ENCODE measurements at places on chromosomes 16 and 17.

- no peak for DNase-seq
These were observed 120.2 kb upstream of the HAS3 start for GRCh38 chr16:68985268-68985667.

GRCh38 chr17:881778-882177, 97.8 kb downstream of the NXN start:
- no peak for DNase-seq

DNA sequence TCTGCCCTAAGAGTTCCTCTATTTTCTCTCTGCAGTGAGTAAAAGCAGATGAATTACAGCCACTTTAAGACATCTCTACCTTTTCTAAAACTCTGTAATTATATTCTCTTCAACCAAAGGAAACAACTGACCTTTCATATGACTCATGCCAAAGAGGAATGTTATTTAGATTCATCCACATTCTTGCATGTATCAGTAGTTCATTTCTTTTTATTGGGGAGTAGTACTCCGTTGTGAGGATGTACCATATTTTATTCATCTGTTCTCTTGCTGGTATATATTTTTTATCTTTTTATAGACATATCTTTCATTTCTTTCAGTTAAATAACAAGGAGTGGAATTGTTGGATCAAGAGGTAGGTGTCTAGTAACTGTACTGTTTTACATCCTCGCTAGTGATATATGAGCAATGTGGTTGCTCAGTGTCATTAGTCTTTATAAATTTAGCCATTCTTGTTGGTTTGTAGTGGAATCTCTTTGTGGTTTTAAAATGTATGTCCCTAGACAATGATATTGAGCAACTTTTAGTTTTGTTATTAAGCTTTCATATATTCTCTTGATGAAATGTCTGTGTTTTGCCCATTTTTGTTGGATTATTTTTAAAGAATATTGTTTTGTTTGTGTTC, 7.8 kb upstream of the MYH8 start:
- DNase-seq: no peak

DNA sequence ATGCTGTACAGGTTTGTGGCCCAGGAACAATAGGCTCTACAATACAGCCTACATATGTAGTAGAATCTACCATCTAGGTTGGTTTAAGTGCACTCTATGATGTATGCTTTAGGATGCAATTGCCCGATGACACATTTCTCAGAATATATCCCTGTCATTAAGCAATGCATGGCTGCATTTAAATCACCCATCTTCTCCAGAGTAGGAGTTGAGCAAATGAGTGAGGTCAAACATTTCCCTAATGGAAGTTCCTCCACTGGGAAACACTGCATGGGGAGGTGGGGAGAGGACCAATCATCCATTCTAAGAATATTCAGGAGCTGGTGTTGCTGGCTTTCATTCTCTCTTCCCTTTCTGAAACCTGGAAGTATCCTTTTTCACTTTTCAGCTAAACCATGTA, 2.0 kb upstream of the PCTP start:
- no peak for DNase-seq

GRCh38 chr17:63631062-63631461, 8.8 kb downstream of the MAP3K3 start:
- DNase-seq: no peak

GRCh38 chr16:88867581-88868246, 1.3 kb upstream of the PABPN1L start:
- DNase-seq: no peak

DNA sequence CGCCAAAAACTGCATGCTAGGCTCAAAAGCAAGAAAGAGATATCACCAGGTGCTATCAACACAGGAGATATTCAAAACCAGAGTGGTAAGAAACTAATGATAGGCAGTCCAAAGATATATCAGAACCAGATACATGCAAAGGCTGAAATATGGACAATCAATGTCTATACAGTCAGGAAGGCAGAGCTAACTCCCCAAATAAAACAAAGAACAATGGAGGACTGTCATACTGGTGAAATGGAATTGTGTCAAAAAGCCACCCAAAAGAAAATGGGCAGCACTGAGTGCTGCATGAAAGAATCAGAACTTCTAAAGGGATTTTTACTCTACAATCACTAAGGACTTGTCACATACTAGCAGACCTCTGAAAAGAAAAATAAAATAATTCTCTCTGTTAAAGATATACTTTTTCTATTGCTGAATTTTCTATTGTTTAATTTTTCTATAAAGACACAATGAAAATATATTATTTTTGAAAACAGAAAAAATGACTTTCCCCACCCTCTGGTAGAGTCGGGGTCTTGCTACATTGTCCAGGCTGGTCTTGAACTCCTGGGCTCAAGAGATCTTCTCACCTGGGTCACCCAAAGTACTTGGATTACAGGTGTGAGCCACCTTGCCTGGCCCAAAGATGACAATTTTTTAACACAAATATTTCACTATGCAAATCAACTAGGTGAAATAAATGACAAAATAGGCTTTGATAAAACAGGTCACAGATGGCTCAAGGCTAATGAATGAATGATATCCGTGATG, 98.2 kb downstream of the USP32 start:
- no peak for DNase-seq

- DNase-seq: no peak
These were observed 1.5 kb downstream of the SLFN11 start for GRCh38 chr17:35371934-35372333.

DNA sequence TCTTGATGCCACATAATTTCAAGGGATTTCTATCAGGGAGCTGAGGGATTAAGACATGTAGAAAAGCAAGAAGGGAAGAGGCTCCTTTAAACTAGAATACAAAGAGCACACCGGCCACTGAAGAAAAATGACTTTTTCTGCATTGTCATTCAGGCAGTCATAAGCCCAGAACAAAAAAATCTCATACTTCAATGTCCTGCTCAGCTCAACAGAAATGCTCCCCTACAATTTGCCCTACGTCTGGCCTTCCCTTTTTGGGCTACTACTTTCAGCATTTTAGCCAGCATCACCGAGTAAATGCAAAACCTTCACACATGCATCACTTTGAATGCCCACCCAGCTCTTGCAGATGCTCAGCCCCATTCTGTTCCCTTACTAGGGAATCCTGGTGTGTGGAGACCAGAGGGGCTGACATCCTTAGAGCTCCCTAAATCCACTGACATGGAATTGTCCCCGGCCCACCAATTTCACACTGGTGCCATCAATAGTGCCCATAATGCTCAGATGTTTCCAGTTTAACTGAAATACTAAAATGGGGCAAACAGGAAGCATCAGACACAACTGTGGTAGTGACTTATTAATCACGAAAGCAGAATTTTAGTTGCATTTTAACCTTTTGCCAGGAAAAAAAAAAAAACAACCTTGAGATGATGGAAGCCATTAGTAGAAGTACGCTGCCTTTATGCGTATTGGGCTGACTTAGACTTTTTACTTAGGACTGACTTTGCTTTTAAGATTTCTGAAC, 2.7 kb downstream of the MAP3K14 start:
- no peak for DNase-seq

DNA sequence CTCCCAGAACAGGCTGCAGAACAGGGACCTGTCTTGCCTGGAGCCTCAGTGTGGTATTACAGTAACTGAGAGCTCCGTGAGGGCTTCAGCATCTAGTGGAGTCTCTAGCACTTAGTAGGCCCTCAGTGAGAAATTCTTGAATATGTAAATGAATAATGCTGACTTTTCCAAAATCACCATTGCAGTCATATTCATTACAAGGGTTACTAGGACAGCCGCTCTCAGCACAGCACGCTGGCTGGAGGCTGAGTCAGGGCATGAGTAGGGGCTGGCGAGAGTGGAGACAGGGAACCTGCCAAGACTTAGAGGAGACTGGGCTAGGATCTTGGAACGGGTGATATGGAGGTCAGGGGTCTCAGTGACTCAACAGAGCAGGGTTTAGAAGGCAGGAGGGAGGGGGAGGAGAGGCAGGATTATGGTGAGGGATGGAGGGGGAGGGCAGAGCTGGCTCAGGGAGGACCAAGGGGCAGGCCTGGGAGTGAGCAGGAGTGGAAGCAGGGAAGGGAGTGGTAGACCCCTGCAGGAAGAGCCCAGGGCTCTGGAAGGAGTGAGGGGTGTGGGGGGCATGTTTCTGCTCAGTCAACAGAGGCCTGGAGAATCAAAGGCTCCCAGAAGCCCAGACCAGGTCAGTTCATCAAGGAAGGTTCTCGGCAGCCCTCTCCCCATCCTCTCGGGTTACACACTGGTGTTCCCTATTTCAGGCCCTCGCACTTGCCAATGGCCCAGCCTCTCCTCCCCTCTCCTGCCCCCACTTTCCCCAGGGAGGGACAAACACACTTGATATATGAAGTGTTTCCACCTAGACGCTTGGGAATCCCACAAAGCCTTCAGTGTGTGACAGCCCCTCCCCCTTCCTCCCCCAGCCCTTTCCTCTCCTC, 42.3 kb downstream of the FZD2 start:
- DNase-seq: no peak

DNA sequence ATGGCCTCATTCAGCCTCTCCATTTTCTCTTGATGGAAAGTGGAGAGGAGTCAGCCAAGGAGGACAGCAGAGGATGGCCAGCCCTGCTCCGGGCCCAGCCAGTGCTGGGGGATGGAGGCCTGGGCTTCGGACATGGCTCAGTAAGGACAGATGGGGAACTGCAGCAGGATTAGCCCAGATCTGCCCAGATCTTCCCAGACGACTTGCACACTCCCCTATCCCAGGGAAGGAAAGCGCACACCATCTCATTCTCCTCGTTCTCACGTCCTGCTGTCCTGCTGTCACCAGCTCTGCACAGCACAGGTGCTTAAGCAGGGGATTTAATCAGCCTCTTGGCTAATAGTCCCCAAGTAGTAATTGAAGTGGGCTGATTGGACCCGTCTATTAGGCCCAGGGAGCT, 100.2 kb upstream of the SDK2 start:
- DNase-seq: no peak

DNA sequence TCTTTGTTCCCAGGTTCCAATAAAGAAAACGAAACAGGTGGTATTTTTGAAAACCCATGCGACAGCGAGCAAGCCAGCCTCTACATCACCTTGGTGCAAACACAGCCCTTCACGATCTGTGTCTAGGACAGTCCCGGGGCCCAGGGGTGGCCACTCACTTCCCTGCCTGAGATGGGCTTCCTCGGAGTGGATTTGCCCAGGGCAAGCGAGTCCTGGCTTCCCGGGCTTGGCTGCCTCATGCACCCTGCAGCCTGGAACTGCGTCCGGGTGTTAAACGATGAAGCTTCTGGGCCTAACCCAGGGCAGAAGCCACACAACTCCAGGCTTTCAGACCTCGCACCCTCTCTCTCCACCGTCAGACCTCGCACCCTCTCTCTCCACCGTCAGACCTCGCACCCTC, 66.0 kb downstream of the RPH3AL start:
- DNase-seq: no peak

DNA sequence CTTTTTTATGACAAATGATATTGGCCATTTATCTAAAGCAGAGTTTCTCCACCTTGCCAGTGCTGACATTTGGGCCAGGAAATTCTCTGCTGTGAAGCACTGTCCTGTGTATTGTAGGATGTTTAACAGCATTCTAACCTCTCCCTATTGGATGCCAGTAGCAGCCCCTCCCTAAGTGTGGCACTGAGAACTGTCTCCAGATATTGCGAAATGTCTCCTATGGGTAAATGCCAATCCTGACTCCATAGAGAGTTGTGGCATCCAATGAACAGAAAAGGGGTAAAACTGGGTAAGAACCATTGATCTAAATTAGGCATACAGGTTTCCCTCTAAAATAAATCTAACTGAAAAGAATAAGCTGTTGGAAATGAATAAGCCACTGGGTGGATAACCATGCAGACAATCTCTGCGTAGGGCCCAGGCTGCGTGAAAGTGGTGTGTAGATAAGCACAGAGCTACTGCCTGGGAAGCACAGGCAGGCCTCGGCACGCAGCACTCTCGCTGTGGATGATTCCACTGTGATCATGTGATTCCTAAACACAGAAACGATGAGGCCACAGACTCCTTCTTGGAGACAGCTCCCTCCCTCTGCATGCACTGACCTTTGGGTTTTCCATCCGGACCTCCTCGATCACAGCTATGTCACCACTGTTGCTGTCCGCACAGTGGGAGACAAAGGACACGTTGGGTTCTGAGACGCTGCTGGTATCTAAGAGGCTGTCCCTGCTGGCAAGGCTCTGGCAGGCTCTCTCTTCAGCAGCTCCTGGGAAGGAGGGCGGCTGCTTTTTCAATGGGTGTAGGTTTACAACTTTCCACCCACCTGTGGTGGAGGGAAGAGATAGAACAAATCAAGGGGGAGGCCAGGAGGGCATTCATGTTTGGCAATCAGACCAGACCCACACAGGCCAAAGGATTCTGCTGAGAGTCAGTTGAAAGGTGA, 44.1 kb downstream of the GTF3C1 start:
- DNase-seq: no peak

GRCh38 chr16:68884401-68884800, 41.1 kb downstream of the TANGO6 start:
- DNase-seq: no peak

DNA sequence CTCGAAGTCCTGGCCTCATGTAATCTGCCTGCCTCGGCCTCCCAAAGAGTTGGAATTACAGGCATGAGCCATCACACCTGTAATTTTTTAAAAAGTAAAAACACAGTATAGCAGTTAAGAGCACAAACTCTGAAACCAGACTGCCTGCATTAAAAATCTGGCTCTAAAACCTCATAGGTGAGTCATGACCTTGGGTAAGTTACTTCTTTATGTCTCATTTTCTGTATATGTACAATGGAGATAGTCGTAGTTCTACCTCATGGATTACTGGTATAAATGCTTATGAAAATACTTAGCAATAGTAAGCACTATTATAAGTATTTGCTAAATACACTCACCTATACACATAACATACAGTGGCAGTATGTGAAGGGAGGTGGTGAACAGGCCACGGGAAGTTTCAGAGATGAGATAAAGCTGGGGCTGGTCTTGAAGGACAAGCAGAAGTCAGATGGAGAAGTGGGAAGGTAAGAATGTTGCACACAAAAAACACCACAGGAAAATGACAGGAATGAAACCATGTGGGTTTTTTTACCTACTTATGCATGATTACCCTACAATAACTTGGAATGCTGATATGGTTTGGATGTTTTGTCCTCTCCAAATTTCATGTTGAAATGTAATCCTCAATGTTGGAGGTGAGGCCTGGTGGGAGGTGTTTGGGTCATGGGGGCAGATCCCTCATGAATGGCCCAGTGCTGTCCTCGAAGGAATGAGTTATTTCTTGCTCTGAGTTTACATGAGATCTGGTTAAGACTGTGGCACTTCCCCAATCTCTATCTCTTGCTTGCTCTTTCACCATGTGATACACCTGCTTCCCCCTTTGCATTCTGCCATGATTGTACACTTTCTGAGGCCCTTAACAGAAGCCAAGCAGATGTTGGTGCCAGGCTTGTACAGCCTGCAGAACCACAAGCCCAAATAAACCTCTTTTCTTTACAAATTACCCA, 33.9 kb downstream of the ZNF652 start:
- no peak for DNase-seq

DNA sequence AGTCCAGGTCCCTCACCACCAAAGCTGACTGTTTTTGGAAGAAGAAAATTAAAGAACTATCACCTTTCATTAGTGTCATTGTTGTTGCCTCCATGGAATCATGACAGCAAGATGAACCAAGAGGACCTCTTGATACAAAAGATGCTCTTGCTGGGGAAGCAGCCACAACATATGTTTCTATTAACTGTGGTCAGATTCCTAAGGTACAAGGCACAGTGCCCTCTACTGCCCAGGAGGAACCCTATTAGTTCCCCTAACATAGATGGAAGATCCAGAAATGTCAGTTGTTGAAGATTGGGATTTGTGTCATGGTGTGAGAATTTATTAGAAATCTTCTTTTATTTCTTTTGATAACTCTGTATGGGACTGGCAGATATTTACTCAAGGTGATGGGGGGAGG, 188.2 kb upstream of the ANKFN1 start:
- no peak for DNase-seq

- DNase-seq: peak; percentile 20
These were observed 5.2 kb downstream of the EVI2B start for GRCh38 chr17:31308372-31309334.

- DNase-seq: no peak
These were observed 13.0 kb downstream of the ALOX15B start for GRCh38 chr17:8051831-8052230.

Data from germinal center (tissue), 1 donor.